ENCODE measurements at places on chromosomes 11 and 22.

- no peak for DNase-seq
These were observed 75.4 kb downstream of the CCDC81 start for GRCh38 chr11:86449993-86450629.

DNA sequence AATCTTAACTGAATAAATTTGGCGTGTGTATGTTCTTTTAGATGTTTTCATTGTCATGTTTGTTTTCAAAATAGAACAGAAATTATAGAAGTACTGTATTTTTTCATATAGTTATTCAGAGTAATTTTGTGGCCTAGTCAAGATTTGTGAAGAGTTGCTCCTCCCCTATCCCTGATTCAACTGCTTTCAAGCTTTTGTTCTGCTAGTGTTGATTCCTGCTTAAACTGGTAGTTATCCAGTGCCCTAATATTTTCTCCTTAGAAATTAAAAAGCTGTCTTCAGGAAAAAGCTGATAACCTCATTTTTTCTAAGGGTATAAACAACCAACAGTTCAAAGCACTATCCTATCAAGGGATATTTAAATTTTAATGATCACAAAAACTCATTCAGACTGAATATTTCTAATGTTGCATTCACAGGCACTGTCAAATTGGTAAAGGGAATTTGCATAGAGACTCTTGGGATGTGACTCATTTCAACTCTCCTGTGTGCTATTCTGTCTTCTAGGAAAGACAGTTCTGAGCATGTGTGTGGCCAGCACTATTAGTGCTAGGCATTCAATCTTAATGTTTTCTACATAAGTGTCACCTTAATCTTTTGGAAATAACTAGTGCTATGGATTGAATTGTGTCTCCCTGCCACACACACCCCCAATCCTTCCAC, 1776.0 kb downstream of the LRRC4C start:
- no peak for DNase-seq

- no peak for DNase-seq
These were observed 376.5 kb downstream of the BUD13 start for GRCh38 chr11:116396331-116396730.

DNA sequence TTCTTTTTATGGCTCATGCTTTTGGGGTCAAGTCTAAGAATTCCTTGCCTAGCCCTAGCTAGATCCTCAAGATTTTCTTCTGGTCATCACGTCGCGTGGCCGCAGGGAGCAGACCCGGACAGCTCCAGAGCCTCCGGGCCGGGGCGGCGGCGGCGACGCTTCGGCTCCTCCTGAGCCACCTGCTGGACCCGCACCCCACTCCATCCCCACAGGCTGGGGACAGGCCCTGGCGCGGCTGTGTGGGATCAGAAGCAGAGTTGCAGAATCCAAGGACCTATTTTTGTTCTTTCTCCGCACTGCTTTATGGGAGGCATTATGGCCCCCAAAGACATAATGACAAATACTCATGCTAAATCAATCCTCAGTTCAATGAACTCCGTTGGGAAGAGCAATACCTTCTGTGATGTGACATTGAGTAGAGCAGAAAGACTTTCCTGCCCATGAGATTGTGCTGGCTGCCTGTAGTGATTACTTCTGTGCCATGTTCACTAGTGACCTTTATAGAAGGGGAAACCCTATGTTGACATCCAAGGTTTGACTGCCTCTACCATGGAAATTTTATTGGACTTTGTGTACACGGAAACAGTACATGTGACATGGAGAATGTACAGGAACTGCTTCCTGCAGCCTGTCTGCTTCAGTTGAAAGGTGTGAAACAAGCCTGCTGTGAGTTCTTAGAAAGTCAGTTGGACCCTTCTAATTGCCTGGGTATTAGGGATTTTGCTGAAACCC, 12.4 kb upstream of the SCARF2 start:
- DNase-seq = no peak

GRCh38 chr11:27347359-27348339, 15.4 kb downstream of the CCDC34 start:
- no peak for DNase-seq

GRCh38 chr11:96200243-96200642, 142.8 kb downstream of the MAML2 start:
- DNase-seq = no peak

- no peak for DNase-seq
These were observed 464 bp upstream of the CECR2 start for GRCh38 chr22:17368554-17369438.

DNA sequence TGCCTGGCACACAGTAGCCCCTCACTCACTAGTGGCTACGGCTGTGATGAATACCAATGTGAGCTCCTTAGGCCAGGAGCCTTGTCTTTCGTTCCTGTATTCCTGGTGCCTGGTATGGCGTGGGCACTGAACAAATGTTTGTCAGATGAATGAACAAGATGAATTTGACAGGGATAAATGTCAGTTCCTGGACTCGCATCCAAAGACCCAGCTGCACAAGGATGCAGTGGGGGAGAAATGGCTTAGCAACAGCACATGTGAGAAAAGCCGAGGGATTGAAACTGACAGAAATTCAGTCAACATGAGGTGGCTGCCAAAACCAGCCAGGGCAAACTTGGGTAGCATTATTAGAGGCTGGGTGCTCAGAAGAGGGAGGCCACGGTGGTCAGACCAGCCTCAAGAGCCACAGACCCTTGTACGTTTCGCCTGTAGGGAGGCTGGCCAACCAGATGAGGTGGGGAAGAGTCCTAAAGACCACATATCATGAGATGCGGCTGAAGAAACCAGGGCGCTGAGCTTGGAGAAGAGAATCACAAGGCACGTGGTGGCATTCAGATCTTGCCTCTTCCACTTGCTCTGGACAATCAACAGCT, 7.7 kb upstream of the SLC22A8 start:
- no peak for DNase-seq

GRCh38 chr11:58900479-58901420, 38.5 kb upstream of the GLYATL1 start:
- no peak for DNase-seq

GRCh38 chr11:12865863-12866595, 143.1 kb upstream of the RASSF10 start:
- no peak for DNase-seq

DNA sequence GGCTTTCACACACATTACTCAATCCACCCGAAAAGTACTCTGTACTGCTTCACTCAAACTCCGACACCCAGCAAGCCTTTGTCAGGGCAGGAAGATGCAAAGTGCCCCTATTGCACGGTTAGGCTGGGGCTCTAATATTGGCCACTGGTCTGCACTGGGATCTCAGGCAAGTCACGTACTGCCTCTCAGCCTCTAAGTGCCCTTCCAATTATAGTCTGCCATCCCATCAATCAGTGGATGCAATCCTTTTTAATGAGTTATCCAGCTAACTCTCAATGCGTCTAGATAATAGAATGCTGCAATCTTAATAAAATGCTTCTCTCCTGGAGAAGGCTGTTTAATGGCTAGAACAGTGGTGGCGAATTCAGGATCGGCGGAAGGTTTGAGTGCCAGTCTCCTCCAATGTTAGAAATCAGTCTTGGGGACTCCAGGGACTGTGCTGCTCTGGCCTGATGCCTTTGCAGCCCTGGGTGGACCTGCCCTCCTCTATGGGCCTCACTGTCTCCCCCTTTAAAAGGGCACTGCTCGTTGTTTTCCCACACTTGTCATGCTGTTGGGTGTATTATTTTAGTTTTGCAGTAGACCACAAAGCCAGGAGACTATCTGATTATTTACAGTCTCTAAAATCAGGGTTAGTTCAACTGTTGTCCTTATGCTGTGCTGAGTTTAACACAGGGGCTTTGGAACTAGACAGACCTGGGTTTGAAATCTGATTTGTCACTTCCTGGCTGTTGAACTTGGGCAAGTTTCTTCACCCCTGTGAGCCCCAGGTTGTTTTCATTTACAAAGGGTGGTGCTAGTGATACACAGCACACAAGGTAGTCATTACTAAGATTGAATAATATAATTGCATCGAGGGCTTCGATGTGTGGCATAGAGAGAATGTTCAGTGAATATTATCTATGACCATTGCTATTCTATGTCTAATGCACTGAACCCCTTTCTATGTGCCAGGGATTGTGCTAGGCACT, 36.7 kb downstream of the CLMP start:
- DNase-seq = no peak

- DNase-seq = no peak
These were observed 212.8 kb downstream of the DSCAML1 start for GRCh38 chr11:117584056-117584830.

DNA sequence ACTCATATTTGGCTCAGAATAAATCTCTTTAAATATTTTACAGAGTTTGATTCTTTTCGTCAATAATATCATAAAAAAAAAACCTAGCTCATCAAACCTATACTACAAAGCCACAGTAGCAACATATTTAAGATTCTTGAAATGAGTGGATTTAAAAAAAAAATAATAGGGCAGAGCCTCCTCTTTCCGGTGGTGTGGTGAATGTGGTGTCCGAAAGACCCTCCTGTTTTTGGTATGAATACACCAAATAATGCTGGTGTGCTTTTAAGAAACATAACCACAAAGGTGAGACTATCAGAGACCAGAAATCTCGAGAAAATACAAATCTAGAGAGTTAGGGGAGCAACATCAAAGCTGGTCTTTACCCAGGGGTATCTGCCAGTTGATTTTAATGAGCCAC, 342.6 kb downstream of the TBC1D22A start:
- DNase-seq = no peak

DNA sequence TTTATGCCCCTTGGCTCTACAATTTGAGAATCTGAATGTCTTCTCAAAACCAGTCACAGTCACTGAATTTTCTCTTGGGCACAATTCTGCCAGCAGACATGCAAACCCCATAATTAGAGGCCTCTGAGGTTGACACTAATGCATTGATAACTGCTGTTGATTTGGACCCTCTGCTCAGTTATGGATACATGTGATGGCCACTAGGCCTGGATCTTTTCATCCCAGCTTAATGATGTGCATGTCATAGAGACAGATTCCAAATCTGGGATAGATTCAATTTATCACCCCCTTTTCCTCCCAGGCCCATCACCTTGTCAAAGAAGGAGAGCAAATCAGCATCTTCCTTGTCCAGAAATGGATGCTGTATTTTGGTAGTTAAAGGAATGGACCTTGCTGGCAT, 92.2 kb downstream of the C11orf91 start:
- no peak for DNase-seq

DNA sequence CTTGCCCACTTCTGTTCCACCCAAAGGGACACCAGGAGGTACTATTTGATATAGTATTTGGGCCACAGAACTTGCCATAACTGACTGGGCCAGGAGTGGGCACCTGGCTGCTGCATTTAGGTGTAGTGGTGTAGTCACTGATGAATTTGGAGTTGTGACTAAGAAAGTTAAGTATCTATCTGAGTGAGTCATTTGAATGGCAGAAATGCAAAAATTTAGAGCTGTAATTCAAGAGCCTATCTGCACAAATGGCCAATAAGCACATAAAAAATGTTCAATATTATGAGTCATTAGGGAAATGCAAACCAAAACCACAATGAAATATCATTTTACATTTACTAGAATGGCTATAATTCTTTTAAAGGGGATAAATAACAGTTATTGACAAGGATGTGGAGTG, 14.7 kb downstream of the GLYATL2 start:
- DNase-seq = no peak

DNA sequence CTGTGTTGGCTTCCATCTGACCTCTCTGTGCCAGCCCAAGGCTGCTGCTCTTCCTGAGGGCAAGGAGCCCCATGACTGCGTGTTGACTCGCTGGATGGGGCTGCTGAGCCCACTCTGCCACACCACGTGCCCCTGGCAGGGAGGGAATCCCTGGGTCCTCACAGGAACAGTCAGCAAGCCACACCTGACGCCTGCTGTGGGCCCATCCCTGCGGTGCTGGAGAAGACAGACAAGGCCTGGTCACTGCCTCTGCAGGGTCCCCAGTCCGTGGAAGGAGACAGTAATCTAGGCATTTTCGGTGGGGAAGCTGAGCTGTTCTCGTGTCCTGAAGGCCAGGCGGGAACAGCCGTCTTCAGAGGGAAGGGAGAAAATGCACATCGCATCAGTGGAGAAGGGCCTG, 10.6 kb upstream of the PPP6R3 start:
- no peak for DNase-seq

GRCh38 chr11:79461144-79461543, 20.3 kb upstream of the TENM4 start:
- DNase-seq = no peak

- DNase-seq = no peak
These were observed 26.6 kb downstream of the SHANK3 start for GRCh38 chr22:50699001-50699755.

DNA sequence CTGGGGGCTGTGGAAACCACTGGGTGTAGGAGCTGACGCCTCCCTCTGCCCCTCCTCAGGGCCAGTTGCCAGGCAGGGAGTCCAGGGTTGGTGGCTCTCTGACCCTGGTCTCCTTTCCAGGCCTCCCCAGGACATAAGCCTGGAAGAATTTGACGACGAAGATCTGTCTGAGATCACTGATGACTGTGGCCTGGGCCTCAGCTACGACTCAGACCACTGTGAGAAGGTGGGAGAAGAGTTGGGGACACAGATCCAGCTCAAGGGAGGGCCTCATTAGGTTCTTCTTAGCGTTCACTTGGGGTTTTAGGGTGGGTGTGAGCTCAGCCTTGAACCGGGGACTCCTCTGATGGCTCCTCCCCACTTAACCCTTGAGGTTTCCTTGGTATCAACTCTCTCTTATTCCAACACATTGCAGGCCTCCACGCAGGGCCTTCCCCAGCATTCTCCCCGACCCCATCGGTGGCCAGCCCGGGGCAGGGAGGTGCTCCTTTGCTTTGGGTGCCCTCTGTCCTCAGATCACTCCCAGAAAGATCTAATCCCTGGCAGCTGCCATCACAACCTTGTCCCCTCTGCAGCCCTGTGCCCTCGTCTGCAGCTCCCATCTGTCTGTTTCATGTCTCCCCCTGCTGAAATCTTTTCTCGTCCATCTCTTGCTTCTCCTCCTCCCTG, 1.2 kb downstream of the MAPK8IP2 start:
- no peak for DNase-seq

DNA sequence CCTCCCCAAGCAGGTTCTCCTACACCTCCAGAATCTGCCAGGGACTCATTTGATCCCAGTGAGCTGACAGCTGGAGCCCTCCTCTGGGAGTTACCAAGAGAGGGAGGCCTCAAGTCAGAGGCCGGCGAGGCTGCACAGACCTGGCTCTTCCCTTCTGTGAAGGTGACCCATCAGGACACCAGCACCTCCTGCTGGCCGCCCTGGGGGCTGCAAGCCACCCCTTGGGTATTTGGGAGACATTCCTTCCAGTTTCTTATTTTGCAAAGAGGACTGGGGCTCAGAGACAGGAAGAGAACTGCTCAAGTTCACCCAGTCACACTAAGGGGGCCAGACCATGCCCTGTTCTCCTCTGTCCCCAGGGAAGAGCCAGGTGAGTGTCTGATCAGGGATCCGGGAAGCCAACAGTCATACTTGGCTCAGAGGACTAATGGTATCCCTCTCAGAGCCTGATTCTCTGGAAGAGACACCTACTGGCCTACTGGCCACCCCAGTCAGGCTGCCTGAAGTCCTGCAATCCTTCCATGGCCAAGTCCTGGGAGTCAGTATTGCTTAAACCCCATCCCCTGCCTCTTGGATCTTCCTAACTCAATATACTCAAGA, 40.5 kb upstream of the RIC3 start:
- no peak for DNase-seq

Measured in stimulated activated CD8-positive, alpha-beta memory T cell treated with anti-CD3 and anti-CD28 coated beads, Interleukin-7, amount 100 ng/mL, for 24 hours (primary cell).